ENCODE measurements at places on chromosomes 6 and 20. TPM values are rescaled to one million over a fixed set of nuclear protein-coding genes. Genes with fewer than 3 reads are reported as not detected.

- no peak for DNase-seq
Observed at GRCh38 chr6:164087870-164088269, 673.4 kb downstream of the QKI start.

DNA sequence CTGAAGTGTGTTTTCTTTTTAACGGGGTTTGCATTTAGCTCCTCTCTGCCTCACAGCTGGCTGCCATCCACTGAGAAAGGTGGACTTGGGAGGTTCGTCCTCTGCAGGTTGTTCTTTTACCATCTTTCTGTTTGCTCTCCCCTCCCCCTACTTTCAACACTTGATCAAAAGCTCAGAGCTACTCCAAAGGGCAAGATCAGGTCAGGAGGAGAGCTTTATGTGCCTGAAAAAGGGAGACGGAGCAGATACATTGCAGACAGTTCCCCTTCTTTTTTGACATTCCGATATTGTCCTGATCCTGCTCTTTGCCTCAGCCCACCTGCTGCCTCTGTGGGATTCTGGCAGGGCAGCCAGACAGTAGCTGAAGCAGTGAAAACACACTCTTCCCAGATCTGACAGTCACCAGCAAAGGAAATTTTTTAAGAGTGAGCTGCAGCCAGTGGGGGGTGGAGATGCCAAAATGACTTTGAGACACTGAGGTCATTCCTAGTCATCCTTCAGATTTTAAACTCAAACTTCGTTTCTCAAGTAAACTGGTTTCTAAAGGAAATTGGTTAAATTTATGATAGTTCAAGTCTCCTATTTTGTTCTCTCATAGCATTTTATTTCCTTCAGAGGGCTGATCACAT is 26.5 kb downstream of the SMLR1 start:
- no peak for DNase-seq

DNA sequence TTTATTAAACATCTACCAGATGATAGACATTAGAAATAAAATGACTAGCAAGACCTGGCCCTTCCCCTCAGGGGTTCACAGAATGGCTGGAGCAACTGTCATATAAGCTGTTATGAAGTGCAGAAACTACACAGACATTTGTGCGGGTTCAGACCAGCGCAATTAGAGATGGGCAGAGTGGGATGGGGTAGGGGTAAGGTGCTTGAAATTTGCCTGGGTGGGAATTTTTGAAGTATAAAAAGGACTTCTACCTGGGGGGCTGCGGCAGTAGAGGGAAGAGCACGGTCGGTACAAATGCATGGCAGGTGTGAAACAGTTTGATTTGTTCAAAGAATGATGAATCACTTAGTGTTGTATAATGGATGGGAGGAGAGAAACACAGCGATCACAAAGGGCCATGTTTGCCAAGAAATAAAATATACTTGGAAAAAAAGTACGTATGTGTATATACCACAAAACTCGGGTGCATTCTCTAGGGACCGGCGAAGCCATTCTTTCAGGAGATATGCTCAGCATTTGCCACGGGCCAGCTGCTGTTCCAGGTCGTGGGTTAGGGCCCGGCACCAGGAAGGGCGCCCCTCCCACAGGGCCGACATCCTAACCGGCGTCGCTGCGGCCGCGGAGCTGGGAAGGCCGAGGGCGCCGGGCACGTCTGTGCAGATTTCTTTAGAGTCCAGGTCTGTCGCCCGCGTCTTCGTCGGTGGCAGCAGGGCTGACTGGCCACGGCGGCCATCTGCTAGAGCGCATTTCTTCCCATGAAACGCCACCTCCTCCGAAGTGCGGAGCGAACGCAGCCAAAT is 809 bp upstream of the NOL7 start:
- DNase-seq: peak; percentile 62

DNA sequence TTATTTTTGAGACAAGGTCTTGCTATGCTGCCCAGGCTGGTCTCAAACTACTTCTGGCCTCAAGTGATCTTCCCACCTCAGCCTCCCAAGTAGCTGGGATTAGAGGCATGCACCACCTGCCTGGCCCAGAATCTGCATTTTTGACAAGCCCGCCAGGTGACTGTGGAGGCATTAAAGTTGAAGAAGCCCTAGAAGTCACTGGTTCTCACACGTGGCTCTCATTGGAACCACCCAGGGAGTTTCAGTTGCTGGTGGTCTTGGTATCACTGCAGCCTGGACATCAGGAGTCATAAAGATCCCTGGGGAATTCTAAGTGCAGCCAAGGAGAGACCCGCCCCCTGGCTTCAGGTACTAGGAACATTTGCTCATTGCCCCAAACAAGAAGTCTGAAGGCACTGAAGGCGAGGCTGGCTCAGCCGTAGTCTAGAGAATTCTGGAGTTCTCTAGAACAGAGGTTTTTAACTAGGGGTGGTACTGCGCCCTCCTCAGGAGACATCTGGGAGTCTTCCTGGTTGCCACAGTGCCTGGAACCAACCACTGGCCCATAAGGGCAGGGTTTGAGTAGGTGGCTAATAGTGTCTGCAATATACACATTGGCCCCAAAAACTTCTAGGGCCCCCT is 182.8 kb downstream of the ZMYND8 start:
- no peak for DNase-seq

DNA sequence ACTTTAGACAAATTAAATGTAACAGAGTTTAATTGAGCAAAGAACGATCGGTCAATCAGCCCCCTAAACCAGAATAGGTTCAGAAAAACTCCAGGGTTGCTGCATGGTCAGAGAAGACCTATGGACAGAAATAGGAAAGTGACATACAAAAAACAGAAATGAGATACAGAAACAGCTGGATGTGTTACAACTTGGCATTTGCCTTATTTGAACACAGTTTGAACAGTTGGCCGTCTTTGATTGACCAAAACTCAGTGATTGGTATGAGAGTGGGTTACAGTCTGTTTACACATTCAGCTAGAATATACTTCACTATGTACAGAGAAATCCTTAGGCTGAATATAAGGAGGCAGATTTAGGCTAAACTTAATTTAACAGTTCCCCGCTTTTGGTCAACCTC is 19.9 kb downstream of the SRSF6 start:
- DNase-seq: no peak

GRCh38 chr6:106181664-106182418 is 95.7 kb downstream of the PRDM1 start:
- no peak for DNase-seq

- no peak for DNase-seq
Observed at GRCh38 chr6:149314325-149314905, 3.1 kb upstream of the TAB2 start.

GRCh38 chr20:36848078-36848660 is 27.8 kb upstream of the TLDC2 start:
- DNase-seq: peak; percentile 82

GRCh38 chr6:39296745-39297640 is 17.2 kb downstream of the KCNK17 start:
- no peak for DNase-seq

DNA sequence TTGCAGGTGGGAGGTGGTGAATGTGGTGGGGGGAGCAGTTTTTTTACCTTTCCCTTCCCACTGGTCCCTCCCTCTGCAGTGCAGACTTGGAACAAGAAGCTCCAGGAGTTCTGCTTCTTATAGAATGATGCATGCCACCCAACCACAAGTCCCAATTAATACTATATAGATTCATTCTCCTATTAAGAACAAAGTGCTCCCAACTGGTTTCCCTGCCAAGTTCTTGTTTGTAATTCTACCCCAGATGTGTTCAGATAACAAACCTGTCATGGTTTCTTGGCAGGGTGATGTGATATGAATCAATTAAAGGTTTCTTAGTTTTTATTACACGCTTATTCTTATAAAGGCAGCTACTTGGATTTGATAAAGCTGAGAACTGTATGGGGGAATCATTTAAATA is 23.9 kb downstream of the HDDC2 start:
- DNase-seq: no peak

DNA sequence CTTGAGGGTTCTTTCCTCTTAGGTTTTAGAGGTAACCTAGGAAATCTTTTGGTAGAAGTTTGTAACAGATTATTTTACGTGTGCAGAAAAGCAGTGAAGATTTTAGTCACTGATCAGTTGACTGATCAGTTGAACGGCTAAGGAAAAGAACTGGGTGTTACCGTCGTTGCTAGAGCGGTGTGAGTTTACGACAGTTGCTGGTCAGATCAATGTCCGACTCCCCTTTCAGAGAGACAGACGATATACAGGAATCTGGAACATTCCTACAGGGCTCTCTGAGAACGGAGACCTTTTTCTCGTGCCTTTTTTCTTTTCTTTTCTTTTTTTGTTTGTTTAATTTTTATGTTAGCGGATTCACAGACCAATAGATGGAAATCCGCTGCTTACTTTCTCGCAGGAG is 132.1 kb upstream of the ZNF184 start:
- peak; percentile 30 for DNase-seq

- no peak for DNase-seq
Observed at GRCh38 chr6:149138089-149138488, 179.4 kb upstream of the TAB2 start.

- peak; percentile 22 for DNase-seq
Observed at GRCh38 chr20:5991623-5992441, 41.4 kb downstream of the MCM8 start.

DNA sequence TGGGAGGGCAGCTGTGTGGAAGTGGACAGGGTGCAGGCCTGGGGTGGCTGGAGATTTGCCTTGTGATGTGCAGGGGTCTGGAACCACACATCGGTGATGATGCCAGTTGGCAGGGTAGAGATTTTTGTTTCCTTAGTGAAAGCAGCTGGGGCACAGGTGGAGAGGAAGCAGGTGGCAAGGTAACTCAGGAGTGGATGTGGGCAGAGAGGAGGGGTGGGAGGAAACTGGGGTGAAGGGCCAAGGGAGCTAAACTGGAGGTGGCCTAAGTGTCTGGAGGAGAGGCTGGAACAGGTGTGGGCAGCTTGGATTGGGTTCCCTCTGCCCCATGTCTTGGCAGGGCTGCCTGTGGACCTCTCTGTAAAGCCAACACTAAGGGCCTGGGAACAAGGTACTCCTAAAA is 4.7 kb upstream of the SCUBE3 start:
- no peak for DNase-seq

- no peak for DNase-seq
Observed at GRCh38 chr6:162443101-162443500, 284.5 kb downstream of the PRKN start.

- DNase-seq: peak; percentile 94
Observed at GRCh38 chr20:2663887-2664719, at the start of gene IDH3B. IDH3B (minus strand) TSS chr20:2664216; CDS start chr20:2664188, 28 bp downstream.

GRCh38 chr20:64042054-64042781 is 6.2 kb downstream of the C20orf204 start:
- DNase-seq: peak; percentile 70

The RRAGD gene
- total RNA-seq: 0.51 TPM

The FBXO9 gene
- total RNA-seq: 41.6 TPM

The YTHDF1 gene
- 28.1 TPM for total RNA-seq

The KCNS1 gene
- 0.33 TPM for total RNA-seq

The VGLL2 gene
- total RNA-seq: not detected

The CDH22 gene
- 0.05 TPM for total RNA-seq

The VNN1 gene
- not detected for total RNA-seq

All from dermis blood vessel endothelial cell (primary cell).